ENCODE measurements at places on chromosomes 7 and 10.
A peak's percentile ranks its signal among the peaks of the same experiment; 100 is the strongest.

GRCh38 chr10:127041552-127041951 is 136.3 kb downstream of the DOCK1 start:
- DNase-seq, result no peak

DNA sequence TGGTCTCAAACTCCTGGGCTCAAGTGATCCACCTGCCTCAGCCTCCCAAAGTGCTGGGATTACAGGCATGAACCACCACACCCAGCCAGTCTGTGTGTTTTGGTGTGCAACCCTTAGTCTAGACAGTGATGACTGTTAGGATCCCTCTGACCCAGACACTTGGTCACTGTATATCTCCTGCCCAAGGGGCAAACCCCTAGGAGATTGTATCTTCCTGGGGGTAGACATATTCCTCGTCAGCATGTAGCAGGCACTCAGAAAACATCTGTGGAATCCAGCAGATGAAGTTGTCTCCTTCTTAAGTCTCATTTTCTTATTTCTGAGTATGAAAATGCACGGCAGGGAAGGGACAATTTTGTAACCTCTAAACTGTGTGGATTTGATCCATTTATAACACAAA is 292.5 kb downstream of the GFRA1 start:
- DNase-seq, result no peak

DNA sequence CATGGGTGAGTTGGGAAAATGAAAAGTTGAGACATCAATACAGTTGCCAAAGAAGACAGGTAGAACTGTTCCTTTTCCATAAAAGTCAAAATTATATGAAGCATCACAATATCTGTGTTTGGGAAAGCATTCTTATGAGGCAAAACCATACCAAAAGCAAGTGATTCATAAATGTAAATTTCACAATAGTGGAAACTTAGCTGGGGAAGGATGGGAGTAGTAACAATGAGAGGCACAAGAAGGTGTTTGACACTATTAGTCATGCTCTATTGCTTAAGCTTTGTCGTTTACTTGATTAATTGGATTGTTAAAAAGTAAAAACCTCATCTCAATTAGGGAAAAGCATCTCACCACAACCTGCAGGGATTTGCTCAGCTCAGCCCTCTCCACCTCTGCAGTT is 240.2 kb downstream of the C7orf25 start:
- DNase-seq, result no peak

DNA sequence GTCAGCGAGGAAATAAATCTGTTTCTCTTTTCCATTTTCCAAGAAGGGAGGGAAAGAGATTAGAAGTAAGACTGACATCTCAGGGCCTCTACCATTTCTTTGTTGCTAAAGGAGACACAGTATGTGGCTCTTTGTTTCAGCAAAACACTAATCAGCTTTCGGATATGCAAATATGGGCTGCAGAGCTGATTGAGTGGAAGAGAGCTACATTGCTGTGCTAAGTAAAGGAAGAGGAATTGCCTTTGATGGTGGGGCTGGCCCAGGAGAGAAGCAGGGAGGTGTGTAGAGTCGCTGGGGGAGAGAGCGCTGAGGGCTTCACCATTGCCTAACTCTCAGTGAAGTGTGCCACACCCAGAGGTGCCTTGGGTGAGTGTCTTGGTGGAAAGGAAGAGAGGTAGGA is 284.8 kb downstream of the SDK1 start:
- no peak for DNase-seq

GRCh38 chr10:15168291-15168785 is at the start of gene NMT2:
Gene NMT2, minus strand, starts transcription at chr10:15168693. Its CDS starts 81 bp downstream, at chr10:15168612.
- no peak for DNase-seq

GRCh38 chr10:126479280-126479895 is 91.1 kb upstream of the ADAM12 start:
- no peak for DNase-seq

- DNase-seq, result no peak
These were observed 120.2 kb downstream of the STRA8 start for GRCh38 chr7:135353832-135354231.

- DNase-seq, result peak; percentile 69
These were observed 2.0 kb downstream of the SRGN start for GRCh38 chr10:69089638-69090599.

GRCh38 chr10:86287966-86288579 is 78.5 kb downstream of the GRID1 start:
- no peak for DNase-seq

Measured in CD4-positive, alpha-beta T cell treated with Interleukin-17A for 4 hours (primary cell).